Fibroblast of skin of left quadriceps (primary cell): ENCODE measurements at places on chromosomes 6 and 20.

GRCh38 chr6:62286470-62286843 is 432 bp upstream of the KHDRBS2 start:
- DNase-seq = no peak

DNA sequence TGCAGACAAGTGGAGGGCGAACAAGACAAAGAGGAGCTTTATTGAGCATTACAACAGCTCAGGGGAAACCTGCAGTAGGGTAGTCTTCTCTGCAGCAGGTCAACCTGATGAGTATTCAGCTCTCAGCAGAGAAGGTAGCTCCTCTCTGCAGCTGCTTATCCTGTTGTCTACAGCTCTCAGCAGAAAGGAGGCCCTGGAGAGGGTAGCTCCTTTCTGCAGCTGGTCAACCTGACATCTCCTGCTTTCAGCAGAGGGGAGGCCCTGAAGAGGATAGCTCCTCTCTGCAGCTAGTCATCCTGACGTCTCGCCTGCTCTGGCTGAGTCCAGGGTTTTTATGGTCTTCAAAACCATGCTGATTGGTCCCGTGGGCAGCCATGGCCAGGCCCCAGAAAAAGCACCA is 113.6 kb downstream of the CD24 start:
- no peak for DNase-seq

DNA sequence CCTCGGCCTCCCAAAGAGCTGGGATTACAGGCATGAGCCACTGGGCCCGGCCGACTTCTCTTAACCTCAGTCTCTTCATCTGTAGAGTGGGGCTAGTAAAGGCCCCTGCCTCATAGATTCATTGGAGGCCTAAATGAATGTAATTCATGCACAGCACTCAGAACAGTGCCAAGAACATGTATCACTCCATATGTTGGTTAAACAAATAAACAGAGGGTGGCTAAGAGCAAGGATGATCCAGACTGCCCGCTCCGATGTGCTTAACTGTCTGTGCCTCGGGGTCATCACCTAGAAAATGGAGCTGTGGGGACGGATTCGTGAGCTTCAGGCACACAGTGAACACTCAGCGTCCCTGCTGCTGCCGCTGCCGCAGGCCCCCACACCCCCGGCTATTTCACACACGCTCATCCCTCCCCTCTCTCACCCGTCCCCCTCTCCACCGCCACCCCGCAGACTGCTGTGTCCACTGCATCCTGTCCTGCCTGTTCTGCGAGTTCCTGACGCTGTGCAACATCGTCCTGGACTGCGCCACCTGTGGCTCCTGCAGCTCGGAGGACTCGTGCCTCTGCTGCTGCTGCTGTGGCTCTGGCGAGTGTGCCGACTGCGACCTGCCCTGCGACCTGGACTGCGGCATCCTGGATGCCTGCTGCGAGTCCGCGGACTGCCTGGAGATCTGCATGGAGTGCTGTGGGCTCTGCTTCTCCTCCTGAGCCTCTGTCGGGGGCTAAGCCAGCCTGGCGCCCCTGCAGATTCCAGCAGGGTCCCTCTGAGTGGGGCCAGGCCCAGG is 14.8 kb downstream of the MDFI start:
- DNase-seq = no peak

DNA sequence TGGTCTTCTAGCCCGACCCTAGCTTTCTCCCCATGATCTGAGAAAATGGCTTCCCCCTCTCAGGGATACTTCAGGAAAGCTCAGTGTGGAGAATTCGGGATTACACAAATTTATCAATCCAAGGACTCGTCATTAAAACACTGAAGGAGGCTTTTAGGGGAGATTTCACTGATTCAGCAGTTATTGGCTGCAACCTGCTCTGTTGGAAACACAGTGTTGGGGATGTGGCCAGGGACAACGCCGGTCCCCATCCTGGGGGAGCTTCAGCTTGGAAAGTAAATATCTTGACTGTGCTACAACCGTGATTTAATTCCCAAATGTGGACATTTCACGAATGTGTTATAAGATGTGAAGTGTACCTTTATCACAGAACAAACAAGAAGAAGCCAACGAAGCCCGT is 44.8 kb upstream of the ZNF831 start:
- DNase-seq = no peak

DNA sequence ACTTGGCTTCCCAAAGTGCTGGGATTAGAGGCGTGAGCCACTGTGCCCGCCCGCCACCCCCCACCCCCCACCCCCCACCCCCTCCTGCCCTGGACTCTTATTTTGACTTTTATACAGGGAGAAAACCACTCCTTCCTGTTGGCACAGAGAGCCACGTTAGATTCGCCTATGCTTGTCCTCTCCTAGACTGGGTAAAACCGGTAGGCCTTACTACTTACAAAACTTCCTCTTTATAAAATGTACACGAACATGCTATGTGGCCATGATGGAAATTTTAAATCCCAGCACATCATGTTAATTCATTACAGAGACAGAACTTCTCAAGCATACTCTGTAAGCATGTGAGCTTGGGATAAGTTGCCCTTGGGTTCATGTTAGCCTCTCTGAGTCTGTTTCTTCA is 124.2 kb downstream of the SLC24A3 start:
- DNase-seq = no peak

GRCh38 chr6:142055219-142055618 is 77.5 kb upstream of the GJE1 start:
- no peak for DNase-seq
